Stimulated activated CD4-positive, alpha-beta T cell treated with anti-CD3 and anti-CD28 coated beads, Interleukin-4, amount 100 ng/mL, for 24 hours (primary cell): ENCODE measurements at places on chromosomes 6 and 20.

DNA sequence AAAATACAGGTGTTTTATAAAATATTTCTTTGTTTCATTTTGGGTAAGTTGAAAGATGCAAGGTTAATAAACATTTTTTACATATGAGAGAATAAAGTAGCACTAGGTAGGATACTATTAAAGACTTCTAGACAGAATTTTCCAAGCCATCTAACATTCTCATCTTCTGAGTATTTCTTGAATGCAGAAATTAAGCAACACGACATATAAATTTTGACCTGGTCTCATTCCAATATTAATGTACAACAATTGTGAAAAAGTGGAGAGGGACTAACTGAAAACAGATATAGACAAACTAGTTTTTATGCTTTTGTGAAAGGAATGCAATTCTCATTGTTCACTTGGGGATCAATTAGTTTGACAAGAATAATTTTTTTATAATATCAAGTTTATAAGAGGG, 11.5 kb upstream of the FOXO3 start:
- DNase-seq, result no peak

DNA sequence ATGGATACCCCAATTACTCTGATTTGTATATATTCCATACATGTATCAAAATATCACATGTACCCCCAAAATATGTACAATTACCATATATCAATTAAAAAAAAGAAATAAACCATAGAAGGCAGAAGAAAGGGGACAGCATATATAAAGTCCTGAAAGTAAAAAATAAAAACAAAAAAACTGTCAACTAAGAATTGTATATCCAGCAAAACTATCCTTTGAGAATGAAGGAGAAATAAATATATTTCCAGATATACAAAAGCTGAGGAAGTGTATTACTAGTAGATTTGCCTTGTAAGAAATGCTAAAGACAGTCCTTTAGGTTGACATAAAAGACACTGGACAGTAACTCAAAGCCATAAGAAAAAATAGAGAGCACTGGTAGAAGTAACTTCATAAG, 9.3 kb upstream of the RIPOR2 start:
- DNase-seq, result no peak

DNA sequence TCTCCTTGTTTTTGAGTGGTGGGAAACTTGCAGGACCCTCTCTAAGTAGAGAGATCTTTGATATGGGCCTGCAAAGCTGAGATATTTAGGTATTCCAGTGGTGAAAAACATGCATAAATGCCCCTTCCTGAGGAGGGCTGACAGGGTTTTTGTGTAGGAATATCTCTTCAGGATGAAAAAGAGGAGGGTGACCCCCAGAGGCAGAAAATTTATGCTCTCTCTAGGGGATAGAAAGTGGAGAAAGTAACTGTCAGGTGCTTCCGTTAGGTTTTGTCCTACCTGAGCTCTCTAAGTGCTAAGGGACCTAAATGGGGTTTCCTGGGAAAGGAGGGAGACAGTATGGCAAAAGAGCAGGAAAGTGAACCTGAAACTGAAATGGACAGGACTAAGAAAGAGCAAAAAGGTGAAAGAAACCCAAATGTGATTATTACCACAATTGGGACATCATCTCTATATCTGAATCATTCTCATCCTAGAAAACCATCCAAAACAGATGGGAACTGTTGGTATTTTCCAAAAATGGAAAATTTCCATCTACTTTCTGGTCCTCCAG, 2.0 kb downstream of the COL19A1 start:
- DNase-seq, result no peak

DNA sequence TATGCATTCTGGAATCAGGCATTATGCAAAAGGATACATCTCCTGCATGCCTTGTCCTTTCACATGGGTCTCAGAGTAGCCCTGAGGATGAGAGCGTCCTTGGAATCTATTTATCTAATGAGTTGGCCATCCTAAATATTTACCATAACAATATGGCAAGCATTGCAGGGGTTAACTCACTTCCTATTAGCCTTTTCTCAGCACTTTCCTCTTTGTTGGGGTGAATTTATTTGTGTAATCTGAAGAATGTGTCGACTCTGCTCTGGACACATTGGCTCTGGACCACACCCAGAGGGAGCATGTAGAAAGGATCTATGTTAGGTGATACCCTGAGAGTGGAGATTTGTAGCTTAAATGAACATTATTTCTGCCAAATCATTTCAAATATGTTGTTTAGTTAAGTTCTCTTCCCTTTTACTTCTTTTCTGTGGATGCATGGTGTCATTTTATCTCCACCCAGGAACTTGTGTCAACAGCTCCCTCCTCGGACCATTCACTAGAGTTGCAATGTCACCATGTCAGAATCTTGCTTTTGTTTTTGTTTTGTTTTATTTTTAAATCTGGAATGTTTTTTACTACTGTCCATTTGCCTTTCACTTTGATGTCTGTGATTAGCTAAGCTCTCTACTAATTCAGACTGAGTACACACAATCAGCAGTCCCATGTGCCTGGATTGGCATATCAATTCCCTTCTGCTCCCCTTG, 757.0 kb upstream of the MMS22L start:
- DNase-seq, result no peak

- no peak for DNase-seq
Observed at GRCh38 chr6:3868544-3868943, 19.4 kb downstream of the FAM50B start.

DNA sequence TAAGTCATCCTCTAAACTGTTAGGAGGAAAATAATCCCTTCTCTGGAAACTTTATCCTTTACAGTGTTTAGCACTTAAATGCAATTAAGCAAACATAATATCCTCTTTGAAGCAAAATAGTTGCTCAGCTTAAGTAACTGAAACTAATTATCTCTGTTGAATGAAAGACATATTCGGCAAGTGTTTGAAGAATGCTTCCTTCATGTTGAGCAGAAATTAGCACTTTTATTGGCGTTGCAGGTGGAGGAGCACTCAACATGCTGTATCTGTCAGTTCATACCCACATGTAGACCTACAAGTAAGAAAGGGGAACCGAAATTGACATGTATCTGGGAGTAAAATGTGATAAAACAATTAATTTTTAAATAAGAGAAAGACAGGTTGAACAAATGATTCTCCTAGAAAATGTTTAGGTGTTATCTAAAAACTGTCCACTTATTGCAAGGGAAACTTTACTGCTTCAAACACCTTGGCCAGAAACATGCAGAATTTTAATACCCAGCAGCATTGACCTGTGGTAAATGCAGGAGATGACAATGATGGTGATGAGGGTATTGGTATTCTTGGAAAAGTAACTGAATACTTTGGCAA, 987.0 kb upstream of the MAP3K7 start:
- DNase-seq, result no peak

DNA sequence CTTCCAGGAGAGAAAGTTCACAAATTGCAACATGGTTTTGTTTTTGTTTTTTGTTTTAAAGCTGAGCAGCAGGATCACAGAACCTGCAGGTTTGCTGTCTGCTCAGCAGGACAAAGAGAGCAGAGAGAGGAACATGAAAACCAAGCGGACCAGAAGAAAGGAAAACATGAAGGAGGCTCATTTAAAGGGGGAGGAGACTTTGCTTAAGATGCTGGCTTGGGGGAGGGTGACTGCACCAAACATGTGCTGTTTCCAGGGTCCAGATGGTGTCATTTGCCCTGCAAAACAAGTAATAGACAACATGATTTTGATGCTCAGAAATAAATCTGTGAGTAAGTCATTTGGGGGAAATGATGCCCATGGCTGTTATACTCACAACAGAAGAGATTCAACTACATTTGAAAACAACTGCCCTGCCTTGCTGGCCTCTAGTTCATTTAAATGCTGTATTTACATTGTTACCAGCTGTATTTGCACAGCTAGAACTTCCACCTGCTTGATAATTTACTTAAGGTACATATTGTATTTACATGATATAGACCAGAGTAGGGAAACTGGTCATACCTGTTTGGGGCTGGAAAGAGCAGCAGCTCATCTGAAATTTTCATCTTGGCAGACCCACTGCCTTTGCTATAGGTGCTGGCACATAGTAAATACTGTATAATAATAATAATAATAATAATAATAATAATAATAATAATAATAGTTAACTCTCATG, 32.2 kb upstream of the CHD6 start:
- DNase-seq, result no peak

DNA sequence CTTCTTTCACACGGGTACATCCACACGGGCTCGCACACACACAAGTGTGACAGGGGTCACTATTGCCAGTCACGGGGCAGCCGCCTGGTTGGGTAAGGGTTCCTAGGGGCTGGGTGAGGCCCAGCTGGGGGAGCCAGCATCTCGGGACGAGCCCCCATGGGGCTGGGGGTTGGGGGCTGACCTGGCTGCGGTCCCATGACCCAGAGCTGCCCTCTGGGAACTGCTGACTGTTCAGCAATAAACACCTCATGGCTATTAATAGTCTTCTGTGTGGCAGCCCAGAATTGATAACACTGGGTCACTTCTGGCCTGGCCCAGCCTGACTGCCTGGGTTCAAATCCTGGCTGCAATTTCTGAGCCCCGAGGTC, 23.8 kb downstream of the VEGFA start:
- no peak for DNase-seq

GRCh38 chr6:18842534-18842933, 455.4 kb downstream of the RNF144B start:
- no peak for DNase-seq

DNA sequence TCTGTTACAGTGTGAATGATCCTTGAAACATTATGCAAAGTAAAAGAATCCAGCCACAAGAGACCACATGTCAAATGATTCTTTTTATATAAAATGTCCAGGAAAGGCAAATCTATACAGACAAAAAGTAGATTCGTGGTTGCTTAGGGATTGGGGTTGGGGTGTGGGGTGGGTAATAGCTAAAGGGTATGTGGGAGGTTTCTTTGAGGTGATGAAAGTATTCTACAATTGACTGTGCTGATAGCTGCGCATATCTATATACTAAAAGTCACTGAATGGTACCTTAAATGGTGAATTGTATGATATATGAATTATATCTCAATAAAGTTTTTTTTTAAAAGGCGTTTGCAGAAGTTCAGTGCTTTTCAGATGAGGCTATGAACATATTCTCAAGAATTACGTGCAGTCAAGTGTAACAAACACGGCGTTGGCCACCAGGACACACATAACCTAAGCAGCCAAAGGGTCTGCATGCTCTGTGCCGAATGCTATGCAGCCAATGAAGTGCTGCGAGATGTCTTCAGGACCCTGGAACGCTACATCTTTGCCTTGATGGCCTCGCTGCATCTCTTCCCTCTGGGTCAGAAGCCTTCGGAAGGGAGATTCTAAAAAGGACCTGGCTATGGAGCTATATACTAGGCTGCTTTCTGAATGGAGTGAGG, 96.9 kb downstream of the SCML4 start:
- no peak for DNase-seq

DNA sequence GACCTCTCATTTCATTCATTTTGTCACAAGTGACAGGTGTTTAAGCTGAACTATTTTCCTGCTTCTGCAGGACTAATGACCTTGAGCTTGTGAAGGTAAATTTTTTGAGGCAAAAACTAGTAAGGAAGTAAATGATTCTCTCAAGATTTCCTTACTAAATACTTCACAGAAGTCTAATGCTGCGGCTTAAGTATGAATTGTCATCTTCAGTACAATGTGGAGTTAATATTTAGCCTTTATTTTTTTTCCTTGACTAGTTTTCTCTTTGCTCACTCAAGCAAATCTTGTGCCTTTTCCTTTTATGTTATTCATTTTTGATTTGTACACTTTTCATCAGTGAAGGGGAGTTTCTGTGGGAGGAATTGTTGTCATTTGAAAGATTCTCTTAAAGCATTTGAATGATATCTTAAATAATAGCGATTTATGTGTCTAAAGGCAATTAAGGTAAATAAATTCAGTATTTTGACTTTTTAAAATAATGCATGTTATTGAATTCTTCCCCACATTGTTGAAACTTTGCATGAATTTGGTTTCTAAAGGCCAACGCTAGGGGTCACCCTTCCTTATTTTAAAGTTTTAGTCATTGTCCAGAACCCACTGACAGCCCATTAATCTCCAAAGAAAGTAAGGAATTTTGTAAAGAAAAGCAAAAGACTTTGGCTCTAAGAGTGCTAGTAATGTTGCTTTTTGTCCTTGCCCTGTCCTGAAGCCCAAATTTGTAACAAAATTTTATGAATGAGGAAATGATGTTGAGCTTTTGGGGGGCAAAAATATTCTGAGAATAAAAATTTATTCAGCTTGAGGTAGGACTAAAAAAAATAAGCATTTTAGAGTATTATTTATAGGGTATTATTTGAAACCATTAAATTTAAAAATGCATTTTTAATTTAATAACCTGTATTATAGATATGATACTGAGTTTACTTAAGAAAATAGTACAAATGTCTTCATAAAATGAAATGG, 157.4 kb upstream of the LAMA2 start:
- peak; percentile 23 for DNase-seq

DNA sequence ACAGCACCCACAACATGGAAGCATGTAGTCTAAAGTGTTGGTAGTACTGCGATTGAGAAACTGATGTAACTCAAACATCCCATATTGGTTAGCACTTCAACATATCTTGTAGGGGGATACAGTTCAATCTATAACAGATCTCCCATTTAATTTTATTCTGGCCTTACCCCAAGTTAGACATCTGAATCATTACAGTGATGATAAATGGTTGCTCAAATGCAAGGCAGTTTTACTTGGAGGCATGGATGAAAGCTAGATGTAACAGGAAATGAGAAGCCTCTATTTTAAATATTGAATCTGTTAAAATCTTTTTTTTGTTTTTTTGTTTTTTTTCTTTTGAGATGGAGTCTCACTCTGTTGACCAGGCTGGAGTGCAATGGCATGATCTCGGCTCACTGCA, 44.2 kb upstream of the FAM50B start:
- DNase-seq, result no peak

DNA sequence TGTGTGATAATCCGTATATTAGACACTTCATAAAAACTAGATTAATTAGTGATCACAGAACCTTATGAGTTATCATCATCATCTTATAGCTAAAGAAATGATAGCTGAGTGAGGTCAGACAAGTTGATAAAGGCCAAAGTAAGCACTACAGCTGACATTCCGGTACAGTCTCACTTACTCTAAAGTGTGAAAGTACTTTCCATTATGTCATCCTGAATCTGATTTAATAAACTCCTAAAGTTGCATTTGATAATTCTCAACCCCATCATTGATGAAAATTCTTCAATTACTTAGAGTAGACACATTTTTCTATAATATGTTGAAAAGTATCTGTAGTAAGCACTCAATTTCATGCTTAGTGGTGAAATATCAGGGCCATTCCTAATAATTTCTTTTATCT, 385.2 kb upstream of the CHD6 start:
- no peak for DNase-seq

GRCh38 chr6:159217595-159218275, 48.5 kb downstream of the FNDC1 start:
- DNase-seq, result no peak

GRCh38 chr6:1387876-1388629, 1.3 kb upstream of the FOXF2 start:
- no peak for DNase-seq

DNA sequence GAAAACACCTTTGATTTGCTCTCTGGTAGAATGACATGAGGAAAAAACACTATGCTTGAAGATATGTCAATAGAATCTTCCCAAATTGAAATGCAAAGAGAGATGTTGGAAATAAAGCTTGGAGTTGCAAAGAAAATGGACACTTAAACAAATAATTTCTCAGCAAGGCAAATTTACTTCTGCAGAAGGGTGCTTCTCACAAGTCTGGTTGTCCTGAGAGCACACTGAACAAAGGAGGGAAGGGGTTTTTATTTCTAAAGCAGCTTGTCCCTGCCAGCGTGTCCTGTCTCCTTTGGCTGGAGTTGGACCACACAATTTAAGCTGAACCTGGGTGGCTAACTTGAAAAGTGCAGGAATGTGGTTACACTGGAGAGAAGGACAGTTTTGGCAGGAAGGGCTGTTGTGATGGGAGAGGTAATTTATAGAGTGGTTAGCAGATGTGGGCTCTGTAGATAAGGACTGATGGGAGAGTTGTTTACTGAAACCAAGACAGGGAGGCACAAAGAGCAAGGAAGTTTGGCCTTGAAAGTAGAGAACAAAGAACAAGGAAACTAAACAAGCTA, 454.6 kb upstream of the EYS start:
- DNase-seq, result no peak
